ENCODE measurements at places on chromosomes 1 and 21.

- no peak for DNase-seq
Observed at GRCh38 chr1:209738270-209738669, 17.6 kb upstream of the TRAF3IP3 start.

GRCh38 chr1:1391225-1391624 lies 7.9 kb downstream of the CCNL2 start:
- no peak for DNase-seq

- DNase-seq: no peak
Observed at GRCh38 chr1:201489643-201490261, 17.2 kb downstream of the CSRP1 start.

DNA sequence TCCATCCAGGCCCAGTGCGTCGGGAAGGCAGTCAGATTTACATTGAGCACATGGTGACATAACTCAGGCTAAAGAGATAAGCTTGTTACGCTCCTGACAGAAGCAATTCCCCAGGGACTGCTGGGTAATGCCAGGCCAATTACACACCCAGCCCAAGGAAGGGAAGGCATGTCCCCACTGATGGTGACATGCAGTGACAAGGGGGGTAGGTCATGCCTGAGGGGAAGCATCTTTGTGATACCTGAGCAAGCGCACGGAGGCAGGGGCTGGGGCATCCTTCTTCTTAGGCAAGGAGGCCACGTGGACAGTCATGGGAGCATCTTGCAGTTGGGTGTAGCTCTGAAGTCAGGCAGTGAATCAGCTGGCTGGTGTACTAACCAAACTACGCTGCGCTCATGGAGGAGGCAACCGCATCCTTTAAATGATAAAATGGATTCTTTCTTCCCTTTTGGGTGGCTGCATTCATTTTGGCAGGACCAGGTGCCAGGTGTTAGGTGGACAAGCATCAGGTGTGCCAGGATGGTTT lies 39.6 kb upstream of the GRIK3 start:
- no peak for DNase-seq

- DNase-seq: no peak
Observed at GRCh38 chr1:206563367-206564207, 48.7 kb downstream of the EIF2D start.

DNA sequence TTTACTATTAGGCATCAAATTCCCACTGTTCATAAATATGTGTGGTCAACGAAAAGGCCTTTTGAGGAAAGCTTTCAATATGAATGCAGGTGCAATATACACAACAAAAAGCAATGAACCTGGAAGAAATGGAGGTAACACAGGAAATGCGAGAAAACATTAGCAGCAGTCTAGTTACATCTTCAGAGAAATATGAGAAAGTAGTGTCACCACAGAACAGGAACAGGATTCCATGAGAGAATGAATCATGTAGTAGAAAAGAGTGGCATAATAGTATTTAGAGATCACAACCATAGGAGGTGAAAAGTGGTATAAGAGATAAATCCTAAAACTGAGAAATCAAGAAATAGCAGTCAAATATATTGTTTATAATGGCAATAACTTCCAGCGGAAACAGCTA lies 103.7 kb downstream of the AK5 start:
- DNase-seq: no peak

DNA sequence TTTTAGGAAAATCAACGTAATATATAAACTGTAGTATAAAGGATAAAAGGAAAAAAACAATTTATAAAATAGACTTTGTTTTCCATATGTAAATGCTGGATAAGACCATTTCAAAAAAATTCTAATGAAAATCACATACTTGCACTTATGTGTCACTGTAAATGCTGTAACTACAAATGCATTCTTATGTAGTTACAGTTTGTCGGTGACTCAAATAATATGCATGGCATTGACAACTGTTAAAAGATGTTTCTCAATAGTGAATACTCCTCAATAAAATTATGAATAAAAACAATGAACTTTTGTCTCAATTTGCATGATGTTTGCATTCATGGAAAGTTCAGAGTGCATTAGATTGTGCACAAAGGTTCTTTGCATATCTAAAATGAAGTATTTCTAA lies 614.0 kb upstream of the CHRM3 start:
- no peak for DNase-seq

- DNase-seq: no peak
Observed at GRCh38 chr1:18989176-18989799, 32.8 kb upstream of the IFFO2 start.

Measured in GDM1 (cell line).